ENCODE measurements at places on chromosomes 16 and 17.
A peak's percentile ranks its signal among the peaks of the same experiment; 100 is the strongest.

- no peak for DNase-seq
Observed at GRCh38 chr17:46136820-46137219, 56.4 kb downstream of the KANSL1 start.

DNA sequence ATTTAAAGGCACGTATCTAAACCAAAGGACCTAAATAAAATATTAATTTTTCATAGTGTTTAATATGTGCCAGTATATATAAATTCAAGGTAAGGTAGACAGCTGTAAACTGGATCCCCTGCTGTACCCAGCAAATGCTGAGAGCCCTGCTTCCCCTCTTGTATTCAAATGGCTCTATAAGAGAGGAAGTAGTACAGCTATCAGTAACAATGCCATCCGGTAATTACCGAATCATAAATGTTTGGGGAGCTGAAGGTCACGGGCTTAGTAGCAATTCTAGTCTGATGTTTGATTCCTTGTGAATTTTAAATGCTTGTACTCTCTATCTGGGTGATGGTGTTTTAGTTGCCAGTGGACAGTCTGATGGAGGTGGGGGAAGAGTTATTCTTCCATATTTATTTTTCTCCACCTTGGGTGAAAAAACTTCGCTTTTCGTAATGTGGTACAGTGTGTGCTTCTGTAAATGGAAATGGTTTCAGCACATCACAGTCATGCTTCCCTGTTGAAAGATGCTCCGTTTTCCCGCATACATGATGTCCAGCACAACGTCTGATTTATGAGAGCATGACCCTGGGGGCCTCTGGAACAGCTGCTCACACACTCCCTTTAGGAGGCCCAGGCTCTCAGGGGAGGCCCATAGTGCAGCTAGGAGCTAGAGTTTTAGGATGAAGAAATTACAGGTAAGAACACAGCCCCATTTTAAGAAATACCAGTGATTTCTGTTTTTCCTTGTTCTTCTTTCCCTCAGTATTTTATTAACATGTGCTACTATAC, 423.9 kb downstream of the WWOX start:
- DNase-seq = no peak

GRCh38 chr17:19876529-19877161, 8.9 kb upstream of the ULK2 start:
- DNase-seq = no peak

DNA sequence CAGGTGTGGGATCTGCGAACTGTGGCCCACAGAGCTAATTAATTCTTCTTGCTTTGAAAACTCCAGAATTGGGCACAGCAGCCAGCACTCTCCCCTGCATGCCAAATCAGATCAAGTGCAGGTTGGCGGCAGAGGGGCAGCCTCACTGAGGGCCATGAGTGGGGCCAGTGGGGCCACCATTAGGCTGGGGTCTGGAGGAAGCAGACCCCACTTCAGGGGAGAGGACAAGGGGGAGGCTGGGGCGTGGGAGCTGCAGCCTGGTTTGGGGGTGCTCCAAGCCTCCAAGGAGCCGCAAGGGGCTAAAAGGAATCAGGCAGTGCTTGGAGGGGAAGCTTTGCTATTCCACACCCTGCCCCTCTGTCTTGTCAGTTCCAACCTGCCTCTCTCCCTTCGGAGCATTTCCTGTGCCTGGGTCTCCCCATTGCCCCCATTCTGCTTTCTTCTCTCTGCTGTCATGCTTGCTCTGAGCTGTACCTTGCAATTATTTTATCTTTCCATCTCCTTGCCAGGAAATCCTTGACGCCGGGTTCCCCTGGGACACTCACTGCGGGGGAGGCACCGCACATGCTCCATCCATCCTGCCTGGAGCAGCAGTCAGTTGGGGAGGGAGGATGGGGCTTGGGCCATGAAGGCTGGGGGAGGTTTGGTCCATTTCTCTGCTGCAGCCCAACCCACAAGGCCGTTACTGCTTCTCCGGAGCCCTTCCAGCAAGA, 3.3 kb upstream of the ABCC3 start:
- DNase-seq = no peak

DNA sequence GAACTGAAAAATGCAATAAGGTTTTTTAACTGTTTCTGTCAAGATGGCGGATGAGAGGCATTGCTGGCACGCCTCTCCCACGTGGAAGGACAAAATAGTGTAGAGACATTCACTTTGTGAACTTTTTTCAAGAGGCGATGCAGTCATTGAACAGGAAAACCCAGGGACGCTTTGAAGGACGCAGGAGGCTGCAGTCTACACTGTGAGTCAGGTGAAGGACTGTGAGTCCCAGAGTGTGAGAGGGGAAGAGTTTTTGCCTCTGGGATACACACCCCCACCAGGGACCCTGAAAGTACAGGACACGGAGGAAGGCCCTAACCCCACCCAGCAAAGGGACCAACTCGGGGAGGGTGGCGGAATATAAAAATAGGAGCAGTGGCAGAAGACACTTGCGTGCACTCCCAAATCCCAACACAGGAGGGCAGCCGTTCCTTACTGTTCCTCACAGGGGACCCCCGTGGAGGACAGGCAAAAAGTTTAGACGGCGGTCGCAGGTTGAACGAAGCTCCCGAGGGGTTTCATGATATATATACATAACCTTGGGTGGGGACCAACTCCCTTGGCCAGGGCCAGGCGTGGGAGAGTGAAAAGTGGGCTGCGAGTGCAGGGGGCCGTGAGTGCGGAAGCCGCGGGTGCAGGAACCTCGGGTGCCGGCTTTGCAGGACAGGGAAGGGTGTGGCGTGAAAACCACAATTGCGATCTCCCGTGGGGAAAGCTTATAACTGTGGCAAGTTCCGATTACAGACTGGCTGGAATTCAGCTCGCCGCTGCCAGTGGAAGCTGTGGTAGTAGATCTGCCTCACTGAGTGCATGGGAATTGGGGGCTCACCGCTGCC, 82.0 kb upstream of the ALOX12 start:
- DNase-seq = peak; percentile 51

DNA sequence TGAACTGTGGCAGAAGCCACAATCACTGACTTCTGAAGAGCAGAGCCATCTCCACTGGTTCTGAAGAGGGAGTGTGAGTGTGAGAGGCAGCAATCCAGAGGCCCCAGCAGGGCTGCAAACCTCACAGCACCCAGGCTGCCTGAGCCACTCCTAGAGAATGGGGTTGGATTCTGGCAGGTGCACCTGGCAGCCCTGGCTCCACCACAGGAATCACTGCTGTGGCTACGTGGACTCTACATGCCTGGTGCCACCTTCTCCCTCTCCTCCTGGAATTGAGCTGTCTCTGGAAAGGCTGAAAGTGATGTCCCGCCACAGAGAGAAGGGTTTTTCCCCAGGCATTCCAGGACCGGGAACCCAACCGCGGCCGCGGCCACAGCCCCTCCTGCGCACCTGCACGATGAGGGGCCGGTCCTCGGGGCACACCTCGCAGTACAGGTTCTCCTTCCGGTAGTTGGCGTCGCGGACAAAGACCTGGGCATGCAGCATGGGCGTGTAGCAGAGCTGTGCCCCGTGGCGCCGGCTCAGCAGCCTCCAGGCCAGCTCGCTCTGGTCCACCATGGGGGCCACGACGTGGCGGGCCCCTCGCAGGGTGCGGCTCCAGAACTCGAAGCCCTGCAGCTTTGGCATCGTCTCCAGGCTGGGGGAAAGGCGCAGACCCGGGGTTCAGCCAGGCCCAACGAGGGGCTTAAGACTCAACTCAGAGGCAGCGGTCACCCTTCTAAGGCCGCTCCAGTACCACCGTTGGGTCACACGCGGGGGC, 991 bp downstream of the DUS1L start:
- DNase-seq = peak; percentile 76

- DNase-seq = no peak
Observed at GRCh38 chr16:17469741-17470181, 999 bp downstream of the XYLT1 start.

DNA sequence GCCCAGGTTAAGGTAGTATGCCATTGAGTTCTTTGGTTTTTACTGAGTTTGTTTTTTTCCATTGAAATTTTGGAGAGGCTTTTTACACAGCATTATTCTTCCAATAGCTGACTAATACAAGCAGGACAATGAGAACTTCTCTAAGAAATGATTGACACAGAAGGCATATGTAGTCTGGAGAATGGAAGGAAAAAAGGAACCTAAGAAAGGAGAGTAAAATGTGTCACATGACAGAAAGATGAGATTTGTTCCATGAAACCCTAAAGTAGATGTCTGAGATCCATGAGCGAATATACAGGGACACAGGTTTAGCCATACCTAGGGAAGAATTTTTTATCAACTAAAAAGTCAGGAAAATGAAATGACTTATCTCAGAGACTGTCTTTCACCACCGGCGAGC, 80.7 kb downstream of the AKAP1 start:
- no peak for DNase-seq

- no peak for DNase-seq
Observed at GRCh38 chr16:30416624-30417528, 9.5 kb downstream of the ZNF771 start.

GRCh38 chr16:81723098-81723723, 55.9 kb upstream of the PLCG2 start:
- peak; percentile 79 for DNase-seq

DNA sequence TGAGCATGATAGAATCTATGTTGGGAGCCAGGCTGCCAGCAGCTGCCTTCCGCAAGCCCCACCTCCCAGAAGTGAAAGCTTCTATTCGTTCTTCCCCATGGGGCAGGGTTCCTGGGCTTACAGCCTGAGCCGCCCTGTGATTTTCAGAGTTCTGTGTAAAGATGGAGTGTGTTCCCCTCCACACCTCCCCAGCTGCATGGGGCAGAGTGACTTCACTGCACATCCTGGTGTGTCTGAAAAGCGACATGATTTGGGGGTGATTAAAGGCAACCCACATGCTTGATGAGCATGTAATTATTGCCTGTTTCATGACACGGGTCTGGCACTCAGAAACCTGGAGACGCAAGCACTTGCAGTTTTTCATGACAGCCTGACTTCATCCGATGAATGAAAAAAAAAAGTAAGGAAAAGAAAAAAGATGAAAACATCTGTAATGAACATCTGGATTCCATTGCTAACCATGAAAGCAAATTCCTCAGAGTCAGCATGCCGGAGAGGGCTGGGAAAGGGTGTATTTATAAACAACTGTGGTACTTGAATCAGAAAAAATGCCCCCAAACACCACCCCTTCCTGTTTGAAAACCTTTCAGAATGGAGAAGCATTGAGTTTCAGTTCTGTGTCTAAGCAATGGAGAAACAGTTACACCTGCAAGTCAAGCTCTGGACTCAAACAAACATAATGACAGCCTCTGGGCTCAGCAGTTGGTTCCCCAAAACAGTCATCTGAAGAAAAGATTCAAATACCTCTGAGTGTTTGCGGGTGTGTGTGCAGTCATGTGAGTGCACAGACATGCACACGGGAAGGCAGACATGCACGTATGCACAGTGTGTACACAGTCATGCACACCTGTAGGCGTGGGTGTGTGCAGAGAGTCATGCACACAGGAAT, 266.0 kb downstream of the ENGASE start:
- no peak for DNase-seq

Data from left lung (tissue), 14 donors.